Nasal cavity respiratory epithelium epithelial cell of viscerocranial mucosa (primary cell): ENCODE measurements at places on chromosomes 12 and 14. TPM values are rescaled to one million over a fixed set of nuclear protein-coding genes. Genes with fewer than 3 reads are reported as not detected.

The SYNDIG1L gene
- under 0.01 and 0.14 TPM in 2 replicates for total RNA-seq

The MYO1H gene
- under 0.01 TPM in 1 of 2 replicates, not detected in the other for total RNA-seq

The C12orf54 gene
- total RNA-seq: 3.5 and 5.1 TPM in 2 replicates

The PIP4P1 gene
- 17.4 and 27.3 TPM in 2 replicates for total RNA-seq

The ATF7IP gene
- 13.3 and 51.6 TPM in 2 replicates for total RNA-seq

The TMTC2 gene
- 12.0 and 22.6 TPM in 2 replicates for total RNA-seq

The EXOC5 gene
- total RNA-seq: 45.1 and 78.3 TPM in 2 replicates

The A2ML1 gene
- 45.6 and 135 TPM in 2 replicates for total RNA-seq

The PTCSC3 gene
- not detected in 2 replicates for total RNA-seq

The LRP1-AS gene
- total RNA-seq: not detected in 2 replicates

The PTMS gene
- total RNA-seq: 16.7 and 50.8 TPM in 2 replicates

The MANSC4 gene
- not detected in 2 replicates for total RNA-seq

The FIGNL2 gene
- total RNA-seq: under 0.01 TPM in 1 of 2 replicates, not detected in the other
